Tibial artery (tissue), 4 donors: ENCODE measurements at places on chromosomes 12 and 14.
A peak's percentile ranks its signal among the peaks of the same experiment; 100 is the strongest.

DNA sequence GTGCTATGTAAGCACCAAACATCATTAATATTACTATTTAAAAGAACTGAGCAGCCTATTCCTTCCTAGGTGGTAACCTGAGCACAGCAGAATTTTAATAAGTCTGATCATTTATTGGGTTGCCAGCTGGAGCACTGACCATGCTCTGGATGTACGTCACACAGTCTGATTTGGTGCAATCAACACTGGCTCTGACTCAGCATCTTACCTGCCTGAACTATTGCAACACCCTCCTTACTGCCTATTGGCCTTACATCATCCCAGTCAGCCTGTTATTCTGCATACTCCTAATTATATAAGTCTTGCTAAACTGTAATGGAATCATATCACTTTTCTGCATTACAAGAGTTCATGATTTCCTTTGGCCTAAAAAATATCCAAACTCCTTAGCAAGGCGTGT lies 149.7 kb downstream of the PTPRO start:
- no peak overlapping the region for H3K4me3 ChIP-seq
- H3K4me1 ChIP-seq: no peaks in the 10 kb centered on the region
- H3K27me3 ChIP-seq: no peaks in the 10 kb centered on the region
- DNase-seq: no peak

- DNase-seq: no peak
- peaks cover 22% of the 10 kb centered on the region for H3K4me1 ChIP-seq
- peak overlapping the region; percentile 96 for H3K4me3 ChIP-seq
Measured at GRCh38 chr14:49766839-49767238, 1.1 kb upstream of the KLHDC2 start.

DNA sequence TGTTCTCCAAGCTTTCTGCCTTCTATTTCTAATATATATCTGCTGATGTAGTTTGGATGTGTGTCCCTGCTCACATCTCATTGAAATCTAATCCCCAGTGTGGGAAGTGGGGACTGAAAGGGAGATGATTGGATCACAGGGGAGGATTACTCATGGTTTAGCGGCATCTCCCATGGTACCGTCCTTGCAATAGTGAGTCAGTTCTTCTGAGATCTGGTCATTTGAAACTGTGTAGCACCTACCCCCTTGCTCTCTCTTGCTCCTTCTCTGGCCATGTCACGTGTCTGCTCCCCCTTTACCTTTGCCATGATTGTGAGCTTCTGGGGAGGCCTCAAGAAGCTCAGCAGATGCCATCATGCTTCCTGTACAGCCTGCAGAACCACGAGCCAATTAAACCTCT lies 26.2 kb upstream of the ALX1 start:
- no peaks in the 10 kb centered on the region for H3K27me3 ChIP-seq
- DNase-seq: no peak
- no peaks in the 10 kb centered on the region for H3K36me3 ChIP-seq
- no peaks in the 10 kb centered on the region for H3K4me1 ChIP-seq

- no peaks in the 10 kb centered on the region for H3K4me1 ChIP-seq
- DNase-seq: no peak
- no peak overlapping the region for H3K27ac ChIP-seq
- no peak overlapping the region for H3K4me3 ChIP-seq
- no peaks in the 10 kb centered on the region for H3K36me3 ChIP-seq
Measured at GRCh38 chr12:14810953-14811483, 3.0 kb downstream of the SMCO3 start.

DNA sequence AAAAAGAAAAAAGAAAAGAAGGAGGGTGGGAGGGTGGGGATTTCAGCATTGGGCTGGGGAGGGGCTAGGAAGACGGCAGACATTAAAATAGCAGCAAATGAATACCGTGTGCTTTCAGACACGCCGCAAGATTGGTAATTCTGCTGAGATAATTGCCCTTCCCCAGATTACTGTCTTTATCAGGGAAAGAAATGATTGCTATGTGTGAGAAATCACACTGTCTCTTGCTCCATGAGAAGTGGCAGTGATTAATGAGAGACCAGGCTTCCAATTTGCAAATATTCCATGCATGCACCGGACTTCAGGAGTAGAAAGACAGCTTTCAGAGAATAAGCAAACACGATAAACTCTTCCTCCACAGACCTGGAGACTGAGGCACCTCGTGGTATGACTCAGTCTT lies 7.6 kb upstream of the KCNA5 start:
- peaks cover 13% of the 10 kb centered on the region for H3K4me1 ChIP-seq
- no peaks in the 10 kb centered on the region for H3K27me3 ChIP-seq
- H3K4me3 ChIP-seq: no peak overlapping the region
- no peaks in the 10 kb centered on the region for H3K36me3 ChIP-seq

- DNase-seq: no peak
- no peaks in the 10 kb centered on the region for H3K36me3 ChIP-seq
- H3K4me3 ChIP-seq: no peak overlapping the region
- H3K27me3 ChIP-seq: no peaks in the 10 kb centered on the region
Measured at GRCh38 chr12:101414533-101415119, 7.1 kb upstream of the ARL1 start.

- H3K36me3 ChIP-seq: no peaks in the 10 kb centered on the region
- DNase-seq: no peak
- H3K4me3 ChIP-seq: no peak overlapping the region
- H3K27me3 ChIP-seq: peaks cover 20% of the 10 kb centered on the region
- no peaks in the 10 kb centered on the region for H3K4me1 ChIP-seq
- H3K27ac ChIP-seq: no peak overlapping the region
Measured at GRCh38 chr12:125201940-125202339, 136.7 kb downstream of the AACS start.

GRCh38 chr14:74554742-74555362 lies 57.2 kb downstream of the LTBP2 start:
- no peaks in the 10 kb centered on the region for H3K27me3 ChIP-seq
- H3K27ac ChIP-seq: peak overlapping the region; percentile 82
- peaks cover 40% of the 10 kb centered on the region for H3K4me1 ChIP-seq
- no peak for DNase-seq

DNA sequence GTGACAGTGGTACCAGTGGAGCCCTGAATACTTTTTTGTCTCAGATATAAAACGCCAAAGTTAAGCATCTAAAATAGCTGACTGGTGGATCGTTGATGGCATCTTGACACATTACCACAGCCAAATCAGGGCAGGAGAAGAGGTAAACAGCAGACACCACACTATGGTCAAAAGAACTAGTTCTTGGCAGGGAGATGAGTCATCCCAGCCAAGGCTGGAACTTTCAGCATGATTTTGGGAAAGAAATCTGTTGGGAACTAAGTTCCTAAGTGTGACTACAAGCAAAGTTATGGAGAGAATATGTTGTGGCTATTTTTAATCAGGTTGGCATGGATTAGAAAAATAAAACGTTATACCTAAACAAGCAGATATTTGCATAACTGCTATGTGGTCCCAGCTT lies 36.9 kb downstream of the LGR5 start:
- H3K27ac ChIP-seq: peak overlapping the region; percentile 64
- DNase-seq: peak; percentile 41
- no peaks in the 10 kb centered on the region for H3K27me3 ChIP-seq
- H3K4me3 ChIP-seq: no peak overlapping the region
- peaks cover 23% of the 10 kb centered on the region for H3K4me1 ChIP-seq

DNA sequence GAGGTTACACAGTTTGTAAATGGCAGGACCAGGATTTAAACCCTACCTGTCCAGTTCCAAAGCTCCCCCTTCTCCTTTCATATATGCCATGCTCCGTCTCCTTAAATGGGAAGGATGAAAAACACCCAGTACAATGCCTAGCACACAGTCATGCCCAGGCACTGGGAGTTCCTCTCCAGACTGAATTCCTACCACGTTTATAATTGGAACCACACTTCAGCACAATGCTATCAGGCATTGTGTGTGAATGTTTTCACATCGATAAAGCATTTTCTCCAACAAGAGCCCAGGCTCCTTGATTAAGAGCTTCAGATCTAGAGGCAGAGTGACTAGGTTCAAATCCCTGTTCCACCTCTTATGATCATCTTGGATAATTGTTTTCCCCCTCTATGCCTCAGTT lies 2.7 kb upstream of the NUAK1 start:
- H3K36me3 ChIP-seq: no peaks in the 10 kb centered on the region
- H3K4me3 ChIP-seq: no peak overlapping the region

DNA sequence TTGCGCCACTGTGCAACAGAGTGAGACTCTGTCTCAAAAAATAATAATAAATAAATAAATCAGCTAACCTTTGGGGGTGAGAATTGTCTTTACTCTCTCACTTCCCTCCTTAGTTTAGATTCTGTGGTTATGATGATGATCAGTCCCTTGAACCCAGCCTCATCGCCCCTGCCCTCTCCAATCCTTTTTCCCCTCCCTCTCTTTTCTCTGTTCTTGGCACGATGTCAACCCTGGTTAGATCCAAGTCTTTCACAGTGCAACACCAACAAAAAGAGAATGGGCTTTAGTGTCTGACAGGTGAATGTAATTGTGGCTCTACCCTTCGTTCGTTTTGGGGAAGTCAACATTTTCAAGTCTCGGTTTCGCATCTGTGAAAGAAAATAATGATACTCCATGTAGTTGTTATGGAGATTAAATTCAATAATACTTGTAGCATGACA lies 59.0 kb downstream of the NTN4 start:
- H3K4me1 ChIP-seq: no peaks in the 10 kb centered on the region
- H3K4me3 ChIP-seq: no peak overlapping the region
- peak overlapping the region; percentile 68 for H3K27ac ChIP-seq

- H3K36me3 ChIP-seq: no peaks in the 10 kb centered on the region
- H3K27me3 ChIP-seq: peaks cover 63% of the 10 kb centered on the region
- DNase-seq: no peak
- H3K4me3 ChIP-seq: peak overlapping the region; percentile 34
Measured at GRCh38 chr12:120367924-120368788, 808 bp downstream of the MSI1 start.

GRCh38 chr12:452667-453210 lies 7.0 kb upstream of the B4GALNT3 start:
- H3K27ac ChIP-seq: no peak overlapping the region
- no peaks in the 10 kb centered on the region for H3K36me3 ChIP-seq
- no peaks in the 10 kb centered on the region for H3K27me3 ChIP-seq
- peaks cover 3% of the 10 kb centered on the region for H3K4me1 ChIP-seq

DNA sequence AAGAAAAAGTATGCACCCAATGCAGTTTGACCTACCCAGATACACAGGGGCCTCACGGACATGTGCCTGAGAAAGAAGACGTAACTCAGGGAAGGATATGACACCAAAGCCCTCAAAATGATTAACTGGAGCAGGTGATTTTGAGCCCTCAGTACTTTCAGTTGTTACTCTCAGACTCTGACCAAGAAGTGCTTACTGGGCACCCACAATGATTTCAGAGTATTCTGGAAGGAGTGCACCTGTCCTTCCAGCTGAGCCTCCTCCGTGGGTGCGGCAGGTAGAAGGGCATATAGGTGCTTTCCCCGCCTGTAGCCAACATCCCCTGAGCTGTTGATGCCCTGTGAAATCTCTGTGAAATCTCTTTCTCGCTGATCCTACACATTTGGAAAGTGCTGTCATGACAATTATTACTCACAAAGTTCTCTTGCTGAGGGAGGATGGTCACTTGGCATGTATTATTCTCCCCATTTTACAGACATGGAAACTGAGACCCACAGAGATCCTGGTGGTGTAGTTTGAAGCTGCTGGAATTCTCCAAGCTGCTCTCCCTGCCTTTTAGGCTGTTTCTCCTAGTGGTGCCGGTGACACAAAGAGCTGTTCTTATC lies 154.3 kb upstream of the CCND2 start:
- H3K36me3 ChIP-seq: no peaks in the 10 kb centered on the region
- no peak for DNase-seq
- no peak overlapping the region for H3K27ac ChIP-seq
- H3K4me3 ChIP-seq: no peak overlapping the region

DNA sequence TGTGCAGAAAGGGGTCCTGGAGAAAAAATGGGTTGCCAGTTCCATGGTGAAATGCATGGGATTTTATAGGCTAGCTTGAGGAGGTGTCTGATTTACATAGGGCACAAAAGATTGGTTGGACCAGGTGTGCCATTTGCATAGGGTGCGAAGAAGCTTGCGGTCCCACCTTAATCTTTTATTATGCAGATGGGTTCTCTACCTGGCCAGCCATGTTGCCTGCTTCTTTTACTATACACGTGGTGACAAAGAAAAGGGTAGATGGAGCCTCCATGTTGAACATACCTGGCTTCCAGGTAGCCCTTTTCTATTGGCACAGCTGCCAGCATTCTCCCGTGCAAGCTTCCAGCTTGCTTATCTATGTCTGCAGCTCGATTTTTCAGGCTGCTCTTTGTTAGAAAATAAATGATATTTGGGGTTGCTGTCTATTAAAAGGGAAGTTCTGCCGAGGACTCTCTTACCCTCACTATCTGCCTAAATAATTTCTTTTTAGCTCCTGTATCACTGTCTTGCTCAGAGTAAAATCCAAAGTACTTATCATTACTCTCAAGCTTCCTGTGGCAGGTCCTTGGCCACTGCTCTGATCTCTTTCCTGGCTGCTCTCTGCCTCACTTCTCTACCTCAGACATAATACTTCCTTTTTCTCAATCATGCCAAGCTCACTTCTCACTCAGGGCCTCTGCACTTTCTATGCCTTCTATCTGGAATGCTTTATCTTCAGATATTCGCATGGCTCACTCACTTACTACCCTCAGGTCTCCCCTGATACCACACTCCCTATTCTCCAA lies 216.0 kb upstream of the DAAM1 start:
- no peak overlapping the region for H3K4me3 ChIP-seq
- H3K36me3 ChIP-seq: no peaks in the 10 kb centered on the region
- H3K27ac ChIP-seq: no peak overlapping the region

DNA sequence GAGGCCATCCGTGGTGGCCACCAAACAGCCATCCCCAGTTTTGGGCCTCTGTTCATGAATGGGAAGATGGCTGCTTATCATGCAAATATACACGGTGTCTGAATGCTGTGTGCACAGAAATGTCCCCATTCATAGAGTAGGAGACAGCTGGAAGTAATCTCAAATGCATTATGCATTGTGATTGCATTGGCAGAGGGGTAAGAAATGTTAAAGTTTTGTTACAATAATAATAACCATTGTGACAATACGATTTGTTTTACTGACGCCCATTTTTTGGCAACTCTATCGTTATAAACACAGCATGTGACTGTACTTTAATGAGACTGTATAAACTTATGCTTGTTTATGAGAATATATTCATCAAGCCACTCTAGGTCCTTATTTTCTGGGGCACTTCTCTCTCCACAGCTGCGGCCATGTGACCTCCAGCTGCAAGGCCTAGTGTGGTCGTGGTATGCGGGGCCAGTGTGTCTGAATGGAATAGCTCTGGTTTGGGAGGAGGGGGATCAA lies 474.3 kb downstream of the VRK1 start:
- H3K4me1 ChIP-seq: no peaks in the 10 kb centered on the region
- H3K27me3 ChIP-seq: no peaks in the 10 kb centered on the region
- DNase-seq: no peak

GRCh38 chr12:89280833-89281538 lies 71.3 kb downstream of the DUSP6 start:
- H3K27me3 ChIP-seq: no peaks in the 10 kb centered on the region
- peaks cover 11% of the 10 kb centered on the region for H3K4me1 ChIP-seq
- H3K27ac ChIP-seq: no peak overlapping the region
- no peaks in the 10 kb centered on the region for H3K36me3 ChIP-seq
- no peak overlapping the region for H3K4me3 ChIP-seq

DNA sequence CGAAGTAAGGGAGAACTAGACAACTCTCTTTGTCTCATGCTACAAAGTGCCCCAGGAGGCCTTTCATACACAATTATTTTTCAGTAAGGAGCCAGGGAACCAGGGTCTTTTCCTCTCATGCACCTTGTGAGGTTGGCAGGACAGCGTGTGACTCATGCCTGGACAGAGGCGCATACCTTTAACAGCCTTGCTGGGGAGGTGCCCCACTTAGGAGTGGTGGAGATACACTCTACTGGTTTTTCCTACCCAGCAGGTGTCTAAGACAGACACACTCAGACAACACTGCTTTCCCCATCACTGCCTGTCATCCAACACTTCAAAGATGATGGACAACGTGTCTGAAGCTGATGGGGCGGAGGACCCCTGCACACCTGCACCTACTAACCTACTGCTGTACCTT lies 49.1 kb downstream of the B4GALNT3 start:
- H3K36me3 ChIP-seq: no peaks in the 10 kb centered on the region
- no peak for DNase-seq
- peaks cover 4% of the 10 kb centered on the region for H3K4me1 ChIP-seq
